ENCODE measurements at places on chromosomes 13 and 19.

DNA sequence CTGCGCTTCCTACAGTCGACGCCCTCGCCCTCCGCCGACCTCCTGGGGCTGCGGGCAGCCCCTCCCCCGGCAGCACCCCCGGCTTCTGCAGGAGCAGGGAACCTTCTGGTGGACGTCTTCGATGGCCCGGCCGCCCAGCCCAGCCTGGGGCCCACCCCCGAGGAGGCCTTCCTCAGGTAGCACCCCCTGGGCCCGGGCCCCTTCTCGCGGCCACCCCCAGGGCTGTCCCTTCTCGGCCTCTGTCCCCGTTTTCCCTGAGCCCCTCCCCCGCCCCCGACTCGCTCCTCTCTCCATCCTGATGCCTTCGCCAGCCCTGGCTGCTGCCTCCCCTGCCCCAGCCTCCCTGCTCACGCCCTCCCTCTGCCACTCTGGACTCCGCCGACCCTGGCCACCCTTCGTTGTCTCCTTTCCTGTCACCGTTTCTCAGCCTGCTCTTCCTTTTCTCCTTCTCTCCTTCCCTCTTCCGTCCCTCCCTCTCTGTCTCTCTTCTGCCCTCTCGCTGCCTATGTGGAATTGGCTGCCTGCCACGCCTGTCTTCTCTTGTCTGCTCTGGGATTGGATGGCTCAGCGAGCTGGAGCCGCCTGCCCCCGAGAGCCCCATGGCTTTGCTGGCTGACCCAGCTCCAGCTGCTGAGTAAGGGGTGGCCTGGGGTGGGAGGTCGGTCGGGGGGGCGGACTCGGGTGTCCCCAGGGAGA is 11.0 kb downstream of the FUZ start:
- peak; percentile 56 for DNase-seq

DNA sequence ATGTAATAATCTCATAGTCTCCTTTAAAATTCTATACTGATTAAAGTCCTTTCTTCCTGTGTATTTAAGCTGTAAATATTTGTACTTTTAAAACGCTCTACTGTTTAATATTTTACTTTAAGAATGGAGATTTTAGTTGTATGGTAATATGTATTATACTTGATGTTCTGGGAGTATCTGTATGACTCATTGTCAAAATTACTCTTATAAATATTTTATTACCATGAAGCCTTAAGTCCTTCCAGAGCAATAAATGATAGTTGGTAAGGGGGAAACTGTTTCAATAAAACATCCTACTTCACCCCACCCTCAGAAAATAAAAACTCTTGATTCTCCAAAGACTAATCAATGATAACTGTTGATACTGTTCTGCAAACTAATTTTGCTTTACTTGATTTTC is 6.4 kb downstream of the PCDH9 start:
- DNase-seq = no peak

- no peak for DNase-seq
Observed at GRCh38 chr19:51258165-51259160, 7.6 kb downstream of the SIGLECL1 start.

DNA sequence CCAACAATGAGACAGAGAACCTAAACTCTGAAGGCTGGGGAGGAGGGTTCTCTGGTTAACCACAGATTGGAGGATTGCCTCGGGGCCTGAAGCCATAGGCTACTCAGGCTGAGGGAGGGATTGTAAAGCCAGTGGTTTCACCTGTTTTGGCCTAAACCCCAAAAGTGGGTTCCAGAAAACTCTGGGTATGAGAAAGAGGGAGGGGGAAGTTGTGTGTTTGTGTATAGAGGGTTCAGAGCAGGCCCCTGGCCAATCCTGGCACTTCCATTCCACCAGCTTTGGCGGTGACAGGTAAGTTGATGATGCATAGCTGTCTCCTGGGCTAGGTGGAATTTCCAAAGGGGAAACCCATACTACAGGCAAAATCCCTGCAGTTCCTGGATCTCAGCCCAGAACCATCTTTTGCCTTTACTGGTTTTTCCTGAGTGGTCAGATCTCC is 13.5 kb upstream of the CCDC97 start:
- no peak for DNase-seq

DNA sequence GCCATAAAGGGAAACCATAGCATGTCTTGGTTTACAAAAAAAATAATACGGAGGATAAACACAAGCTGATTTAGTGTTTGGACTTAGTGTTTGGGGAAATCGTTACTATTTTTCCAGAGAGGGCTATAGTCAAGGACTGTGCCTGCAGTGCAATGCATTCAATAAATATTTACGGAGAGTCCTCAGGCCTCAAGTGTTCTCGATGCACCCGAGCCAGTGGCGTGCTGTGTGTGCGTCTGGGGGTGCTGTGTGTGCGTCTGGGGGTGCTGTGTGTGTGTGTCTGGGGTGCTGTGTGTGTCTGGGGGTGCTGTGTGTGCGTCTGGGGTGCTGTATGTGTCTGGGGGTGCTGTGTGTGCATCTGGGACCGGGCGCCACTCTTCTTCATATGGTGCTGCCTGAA is 71.7 kb upstream of the GTF3A start:
- DNase-seq = no peak

- no peak for DNase-seq
Observed at GRCh38 chr13:48492096-48492440, 40.8 kb downstream of the RCBTB2 start.

DNA sequence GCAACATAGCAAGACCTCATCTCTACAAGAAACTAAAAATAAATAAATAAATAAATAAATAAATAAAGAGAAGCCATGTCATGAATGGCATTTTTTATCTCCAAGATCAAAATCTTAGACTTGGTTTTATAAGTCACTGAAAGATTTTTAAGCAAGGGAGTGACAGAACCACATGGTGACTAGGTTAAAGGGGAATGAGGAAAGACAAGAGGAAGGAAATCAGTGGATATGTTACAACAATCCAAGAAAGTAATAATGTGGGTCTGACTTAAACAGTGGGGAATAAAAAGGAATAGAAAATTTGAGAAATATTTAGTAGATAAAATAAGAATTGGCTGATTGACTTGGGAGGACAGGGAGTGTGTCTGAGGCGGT is 18.8 kb upstream of the MED4 start:
- DNase-seq = no peak

DNA sequence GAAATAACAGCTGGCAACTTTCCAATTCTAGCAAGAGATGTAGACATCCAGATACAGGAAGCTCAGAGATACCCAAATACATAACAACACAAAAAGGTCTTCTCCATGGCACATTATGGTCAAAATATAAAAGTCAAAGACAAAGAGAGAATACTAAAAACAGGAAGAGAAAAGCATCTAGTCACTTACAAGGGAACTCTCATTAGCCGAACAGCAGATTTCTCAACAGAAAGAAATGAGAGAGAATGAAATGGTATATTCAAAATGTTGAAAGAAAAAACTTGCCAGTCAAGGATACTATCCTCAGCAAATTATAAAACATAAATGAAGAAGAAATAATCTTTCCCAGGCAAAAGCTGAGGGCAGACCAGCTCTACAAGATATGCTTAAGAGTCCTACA is 12.4 kb downstream of the ZNF780A start:
- DNase-seq = no peak

- no peak for DNase-seq
Observed at GRCh38 chr13:75739244-75739868, 103.2 kb downstream of the LMO7 start.

DNA sequence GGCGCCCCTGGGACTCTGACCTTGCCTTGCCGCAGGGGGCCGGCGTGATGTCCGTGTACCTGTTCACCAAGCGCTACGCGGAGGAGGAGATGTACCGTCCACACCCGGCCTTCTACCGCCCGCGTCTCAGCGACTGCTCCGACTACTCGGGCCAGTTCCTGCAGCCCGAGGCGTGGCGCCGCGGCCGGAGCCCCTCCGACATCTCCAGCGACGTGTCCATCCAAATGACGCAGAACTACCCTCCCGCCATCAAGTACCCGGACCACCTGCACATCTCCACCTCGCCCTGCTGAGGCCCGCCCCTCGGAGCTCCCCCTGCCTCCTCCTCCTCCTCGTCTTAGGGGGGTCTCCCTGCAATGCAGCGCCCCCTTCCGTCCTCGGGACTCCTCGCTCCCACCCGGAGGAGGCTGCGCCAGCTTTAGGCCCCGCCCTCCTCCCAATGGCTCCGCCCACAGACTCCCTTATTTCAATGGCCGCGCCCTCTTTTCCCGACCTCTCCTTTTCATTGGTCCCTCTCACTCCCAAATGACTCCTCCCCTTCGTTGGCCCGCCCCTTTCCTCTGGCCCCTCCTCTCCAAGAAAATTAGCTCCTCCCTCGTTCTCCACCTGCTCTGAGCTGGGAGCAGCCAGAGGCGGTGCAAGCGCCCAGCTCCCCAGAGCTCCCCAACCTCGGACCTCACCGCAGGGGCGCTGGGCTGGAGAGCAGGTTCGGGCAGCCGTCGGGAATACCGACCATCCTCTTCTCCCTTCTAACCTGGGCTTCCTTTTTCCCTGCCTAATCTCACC is 20.5 kb upstream of the CACNG8 start:
- peak; percentile 17 for DNase-seq

- DNase-seq = peak; percentile 23
Observed at GRCh38 chr19:57708641-57709361, at the start of gene ZNF154. Gene ZNF154 (minus strand): TSS chr19:57709204. CDS start chr19:57708971, 233 bp downstream.

DNA sequence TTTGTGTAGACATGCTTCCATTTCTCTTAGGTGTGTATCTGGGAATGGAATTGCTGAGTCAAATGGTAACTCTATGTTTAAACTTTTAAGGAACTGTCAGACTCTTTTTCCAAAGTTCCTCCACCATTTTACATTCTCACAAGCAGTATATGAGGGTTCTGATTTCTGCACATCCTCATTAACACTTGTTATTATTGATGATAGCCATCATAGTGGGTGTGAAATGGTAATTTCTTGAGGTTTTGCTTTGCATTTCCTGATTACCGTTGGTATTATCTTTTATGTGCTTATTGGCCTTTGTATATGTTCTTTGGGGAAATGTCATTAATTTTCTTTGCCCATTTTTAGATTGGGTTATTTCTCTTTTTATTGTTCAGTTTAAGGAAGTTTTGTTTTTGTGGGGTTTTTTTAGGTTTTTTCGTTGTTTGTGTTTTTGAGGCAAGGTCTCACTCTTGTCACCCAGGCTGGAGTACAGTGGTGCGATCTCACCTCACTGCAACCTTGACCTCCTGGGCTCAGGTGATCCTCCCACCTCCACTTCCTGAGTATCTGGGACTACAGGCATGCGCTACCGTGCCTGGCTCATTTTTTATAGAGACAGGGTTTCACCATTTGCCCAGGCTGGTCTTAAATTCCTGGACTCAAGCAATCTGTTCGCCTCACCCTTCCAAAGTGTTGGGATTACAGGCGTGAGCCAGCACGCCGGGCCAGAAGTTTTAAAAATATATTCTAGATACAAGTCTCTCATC is 34.3 kb downstream of the NAA16 start:
- DNase-seq = no peak
